ENCODE measurements at places on chromosomes 13 and 19.

- no peak for DNase-seq
Measured at GRCh38 chr19:12756150-12756883, 4.7 kb downstream of the BEST2 start.

GRCh38 chr19:40807147-40808020 lies 8.4 kb downstream of the EGLN2 start:
- no peak for DNase-seq

GRCh38 chr13:80881942-80882445 lies 541.1 kb upstream of the SPRY2 start:
- no peak for DNase-seq

DNA sequence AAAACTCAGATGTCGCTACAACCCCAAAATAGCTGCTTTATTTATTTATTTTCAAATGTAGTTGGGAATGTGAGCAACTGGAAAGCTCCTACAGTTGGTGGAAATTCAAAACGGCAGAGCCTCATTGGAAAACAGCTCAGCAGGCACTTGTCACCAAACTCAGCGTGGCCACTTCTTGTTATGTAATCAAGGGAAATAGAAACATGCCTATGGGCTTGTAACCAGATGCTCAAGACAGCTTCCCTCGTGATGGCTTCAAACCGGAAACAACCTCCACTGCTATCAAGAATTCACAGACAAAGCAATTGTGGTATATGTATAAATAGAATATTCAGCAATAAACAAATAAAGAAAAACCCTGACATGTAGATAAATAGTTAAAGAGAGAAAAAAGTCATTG lies 627.8 kb upstream of the SLC10A2 start:
- no peak for DNase-seq

- peak; percentile 90 for DNase-seq
Measured at GRCh38 chr19:9792206-9793070, 23.9 kb upstream of the ZNF846 start.

- DNase-seq, result peak; percentile 73
Measured at GRCh38 chr13:23500849-23501248, 67.3 kb upstream of the SACS start.

DNA sequence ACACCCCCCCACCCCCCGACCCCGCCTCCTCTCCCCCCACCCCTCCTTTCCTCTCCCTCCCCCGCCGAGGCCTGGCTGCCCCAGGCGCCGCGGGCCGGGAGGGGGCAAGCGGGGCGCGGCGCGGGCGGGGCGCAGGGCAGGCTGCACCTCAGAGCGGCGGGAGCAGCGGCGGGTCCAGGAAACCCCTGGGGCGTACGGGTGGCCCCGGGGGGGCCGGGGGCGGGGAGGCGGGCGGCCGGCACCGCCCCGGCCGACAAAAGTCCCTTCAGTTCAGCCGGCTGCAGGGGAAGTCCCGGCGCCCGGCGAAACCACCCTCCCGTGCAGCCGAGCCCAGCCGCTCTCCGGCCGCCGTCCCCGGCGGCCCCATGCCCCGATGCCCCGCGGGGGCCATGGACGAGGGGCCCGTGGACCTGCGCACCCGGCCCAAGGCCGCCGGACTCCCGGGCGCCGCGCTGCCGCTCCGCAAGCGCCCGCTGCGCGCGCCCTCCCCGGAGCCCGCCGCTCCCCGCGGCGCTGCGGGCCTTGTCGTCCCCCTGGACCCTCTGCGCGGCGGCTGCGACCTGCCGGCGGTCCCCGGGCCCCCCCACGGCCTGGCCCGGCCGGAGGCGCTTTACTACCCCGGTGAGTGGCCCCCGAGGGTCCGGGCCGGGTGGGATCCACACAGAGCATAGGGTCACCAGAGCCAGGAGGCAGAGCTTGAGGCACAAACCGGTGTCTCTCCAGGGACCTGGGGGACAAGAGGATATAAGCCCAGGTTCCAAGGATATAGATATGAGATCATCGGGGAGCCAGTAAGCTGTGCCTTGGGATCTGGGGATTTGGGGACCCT lies at the start of gene BCL3:
TSS of gene BCL3 (plus strand) at position 283 of the 829 bp plus-strand sequence. CDS start at position 366, 83 bp downstream.
- peak; percentile 68 for DNase-seq

GRCh38 chr19:47309608-47310007 lies at the start of gene C5AR1:
Gene C5AR1, plus strand, starts transcription at chr19:47309861. Its CDS starts 35 bp downstream, at chr19:47309896.
- peak; percentile 25 for DNase-seq

- DNase-seq, result no peak
Measured at GRCh38 chr19:7858109-7858770, 15.9 kb downstream of the PRR36 start.

- no peak for DNase-seq
Measured at GRCh38 chr13:43315522-43315921, 292.1 kb downstream of the DNAJC15 start.

DNA sequence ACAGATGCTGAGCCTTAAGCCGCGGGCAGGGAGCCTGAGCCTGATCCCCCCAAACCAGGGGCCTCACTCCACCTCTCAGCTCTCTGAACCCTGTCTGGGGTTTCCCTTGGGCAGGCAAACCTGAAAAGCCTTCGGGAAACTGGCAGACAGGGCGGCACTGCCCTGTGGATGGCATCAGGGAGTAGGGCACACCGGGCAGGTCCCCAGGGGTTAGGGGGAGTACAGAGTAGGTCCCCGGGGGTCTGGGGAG lies 9.7 kb downstream of the MKNK2 start:
- DNase-seq, result no peak

GRCh38 chr19:49161987-49162386 lies 4.4 kb downstream of the TRPM4 start:
- no peak for DNase-seq

DNA sequence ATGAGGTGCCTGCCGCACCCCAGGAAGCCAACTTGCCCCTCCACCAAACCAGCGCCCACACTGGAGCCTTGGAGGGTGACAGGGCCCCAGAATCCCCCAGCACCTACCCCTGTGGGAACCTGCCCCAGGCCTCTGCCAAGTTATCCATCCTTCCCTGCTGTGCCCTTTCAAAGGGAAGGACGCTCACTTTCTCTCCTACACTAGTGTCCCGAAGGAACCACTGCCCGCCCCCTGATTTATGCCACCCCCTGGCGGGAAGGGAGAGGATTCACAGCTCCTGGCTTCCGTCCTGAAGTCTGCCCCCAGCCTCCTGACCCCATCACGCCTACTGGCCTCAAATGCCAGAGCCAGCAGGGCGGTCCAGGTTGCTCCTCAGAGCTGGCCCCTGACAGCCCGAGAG lies 1.4 kb downstream of the EVI5L start:
- DNase-seq, result peak; percentile 79

GRCh38 chr13:111620166-111620565 lies 299.7 kb downstream of the TEX29 start:
- DNase-seq, result no peak

DNA sequence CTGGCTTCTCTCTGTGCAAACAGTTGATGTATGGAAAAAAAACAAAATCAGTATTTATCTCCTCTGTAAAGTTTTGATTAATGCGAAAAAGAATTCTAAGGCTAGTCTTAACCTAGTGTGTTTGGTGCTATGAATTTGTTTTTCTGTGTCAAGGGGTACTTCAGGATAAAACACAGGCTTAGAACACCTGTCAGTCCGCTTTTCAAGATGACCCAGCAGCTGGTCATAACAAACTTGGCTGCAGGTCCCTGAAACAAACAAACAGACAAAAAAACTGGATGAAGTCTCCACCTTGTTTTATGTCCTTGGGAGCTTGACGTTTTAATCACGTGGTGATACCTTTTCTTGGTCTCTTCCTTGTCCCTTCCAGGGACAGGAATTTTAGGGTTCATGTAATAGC lies 689.3 kb downstream of the UQCRFS1 start:
- DNase-seq, result no peak

GRCh38 chr19:35596366-35596999 lies 10.5 kb downstream of the PMIS2 start:
- peak; percentile 28 for DNase-seq

GRCh38 chr13:49711218-49711863 lies 20.1 kb upstream of the EBPL start:
- peak; percentile 40 for DNase-seq

DNA sequence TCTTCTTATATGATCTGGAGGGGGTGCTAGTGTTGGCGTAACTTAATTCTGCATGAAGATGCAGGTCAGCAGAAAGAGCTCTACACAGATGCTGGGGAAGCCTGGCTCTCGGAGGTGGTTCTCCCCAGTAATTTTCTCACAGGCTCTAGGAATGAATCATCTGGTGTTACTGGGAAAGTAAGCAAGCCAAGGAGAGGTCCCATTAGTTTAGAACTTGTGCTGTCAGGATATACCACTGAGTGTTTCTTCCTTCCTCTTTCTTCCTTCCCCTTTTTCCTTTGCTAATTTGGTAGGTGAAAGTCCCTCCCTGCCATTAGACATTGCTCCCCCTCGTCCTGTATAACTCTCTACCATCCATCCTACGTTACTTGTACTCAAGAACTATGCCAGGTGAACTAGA lies 68.3 kb downstream of the ATP8A2 start:
- no peak for DNase-seq

- DNase-seq, result no peak
Measured at GRCh38 chr19:3821156-3821555, 35.0 kb upstream of the MATK start.

DNA sequence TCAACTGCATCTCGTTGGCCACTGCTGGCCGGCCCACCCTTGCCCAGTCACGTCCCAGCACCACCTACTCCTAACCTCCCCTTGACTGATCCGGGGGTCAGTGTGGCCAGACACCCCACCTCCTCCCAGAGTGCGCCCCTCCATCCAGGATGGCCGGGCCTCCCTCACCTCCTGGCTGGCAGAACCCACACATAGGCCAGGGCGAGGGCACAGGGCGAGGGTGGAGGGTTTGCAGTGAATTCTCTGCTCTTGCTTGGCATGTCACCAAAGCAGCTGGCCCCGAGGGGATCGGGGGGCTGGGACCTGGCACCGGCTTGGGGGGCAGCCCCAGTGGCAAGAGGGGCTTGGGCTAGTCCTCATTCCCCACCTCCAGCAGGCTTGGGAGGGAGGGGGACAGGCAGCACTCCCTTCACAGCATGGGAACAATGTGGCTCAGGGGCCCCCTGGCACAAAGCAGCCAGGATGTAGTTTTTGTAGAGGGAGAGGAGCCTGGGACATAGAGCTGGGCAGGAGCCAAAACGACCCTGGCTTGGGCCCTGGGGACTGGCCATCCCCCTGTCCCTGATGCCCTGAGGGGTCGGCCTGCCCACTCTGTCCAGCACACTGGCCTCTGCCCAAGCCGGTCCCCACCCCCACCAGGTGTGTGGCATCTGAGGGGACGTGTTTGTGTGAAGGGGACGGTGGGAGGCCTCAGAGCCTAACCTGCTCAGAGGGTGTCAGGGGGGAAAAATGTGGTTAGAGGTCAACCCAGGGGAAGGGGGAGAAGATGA lies 28.5 kb upstream of the ASF1B start:
- no peak for DNase-seq

DNA sequence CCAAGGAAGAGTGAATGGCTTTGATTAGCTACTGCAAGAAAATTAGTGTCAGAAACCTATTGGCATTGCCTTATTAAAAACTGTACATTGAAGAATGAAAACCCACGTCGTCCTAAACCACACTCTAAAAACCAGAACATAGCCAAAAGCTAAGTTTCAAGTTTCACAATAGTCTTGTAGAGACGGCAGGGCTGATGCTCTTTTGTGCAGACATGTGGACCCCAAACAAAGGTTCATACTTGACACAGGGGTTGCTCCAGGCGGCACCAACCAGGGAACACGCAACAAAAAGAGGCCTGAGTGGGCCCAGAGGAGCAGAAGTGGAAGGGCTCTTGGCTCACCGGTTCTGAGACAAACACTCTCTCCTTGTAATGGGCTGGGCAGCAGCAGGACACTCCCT lies 28.6 kb upstream of the MIR17HG start:
- no peak for DNase-seq

GRCh38 chr13:113907635-113908617 lies 44.0 kb upstream of the GAS6 start:
- DNase-seq, result no peak

DNA sequence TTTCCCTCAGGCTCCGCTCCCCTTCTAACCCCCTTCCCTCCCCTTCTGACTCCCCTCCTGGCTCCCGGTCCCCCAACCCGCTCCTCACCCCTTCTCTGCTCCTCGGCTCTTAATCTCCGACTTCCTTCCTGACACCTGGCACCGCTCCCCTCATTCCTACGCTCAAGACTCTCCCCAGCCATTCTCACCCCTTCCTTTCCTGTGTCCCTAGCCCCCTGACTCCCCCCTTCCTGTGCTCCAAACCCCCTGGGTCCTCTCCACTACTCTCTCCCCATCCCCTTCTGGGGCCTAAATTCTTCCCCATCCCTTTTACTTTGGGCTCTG lies 658 bp downstream of the CLPP start:
- DNase-seq, result no peak

DNA sequence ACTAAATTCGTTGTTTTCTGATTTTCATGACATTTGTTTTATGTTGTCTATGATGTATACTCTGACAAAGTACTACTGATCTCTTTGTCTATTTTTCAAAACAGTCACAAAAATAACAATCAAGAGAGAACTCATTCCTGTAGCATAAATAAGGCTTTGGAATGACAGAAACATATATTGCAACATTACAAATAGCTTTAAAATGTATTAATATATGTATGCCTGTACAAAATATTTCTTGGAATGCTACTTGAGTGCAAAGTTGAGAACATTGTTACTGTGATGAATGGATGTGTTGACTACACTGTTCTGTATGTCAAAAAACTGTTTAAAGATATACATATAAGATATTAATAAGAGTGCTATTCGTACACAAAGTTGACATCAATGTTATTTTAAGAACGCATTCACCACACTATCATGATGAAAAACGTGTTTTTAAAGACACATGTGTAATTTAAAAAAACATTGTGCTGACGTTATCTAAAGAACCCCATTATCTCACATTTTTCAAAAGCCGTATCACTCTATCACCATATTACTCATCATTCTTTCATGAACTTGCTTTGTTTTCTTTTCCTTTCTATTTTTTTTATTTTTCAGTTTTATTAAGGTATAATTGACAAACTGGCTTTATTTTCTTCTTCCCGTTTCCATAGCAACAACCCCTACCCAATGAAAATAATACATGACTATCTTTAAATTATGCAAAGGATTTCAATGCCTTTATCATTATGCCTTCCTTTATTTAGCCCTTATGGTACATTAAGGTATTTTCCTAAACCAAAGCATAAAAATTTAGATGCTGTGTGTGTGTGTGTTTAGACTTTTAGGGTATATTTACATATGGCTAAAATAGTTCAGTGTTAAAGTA lies 918.8 kb downstream of the SLITRK1 start:
- DNase-seq, result no peak

GRCh38 chr19:38551450-38551813 lies 66.3 kb downstream of the MAP4K1 start:
- no peak for DNase-seq

Data from hepatic stellate cell (primary cell).